HS-27A (cell line): ENCODE measurements at places on chromosomes 12 and 14.

DNA sequence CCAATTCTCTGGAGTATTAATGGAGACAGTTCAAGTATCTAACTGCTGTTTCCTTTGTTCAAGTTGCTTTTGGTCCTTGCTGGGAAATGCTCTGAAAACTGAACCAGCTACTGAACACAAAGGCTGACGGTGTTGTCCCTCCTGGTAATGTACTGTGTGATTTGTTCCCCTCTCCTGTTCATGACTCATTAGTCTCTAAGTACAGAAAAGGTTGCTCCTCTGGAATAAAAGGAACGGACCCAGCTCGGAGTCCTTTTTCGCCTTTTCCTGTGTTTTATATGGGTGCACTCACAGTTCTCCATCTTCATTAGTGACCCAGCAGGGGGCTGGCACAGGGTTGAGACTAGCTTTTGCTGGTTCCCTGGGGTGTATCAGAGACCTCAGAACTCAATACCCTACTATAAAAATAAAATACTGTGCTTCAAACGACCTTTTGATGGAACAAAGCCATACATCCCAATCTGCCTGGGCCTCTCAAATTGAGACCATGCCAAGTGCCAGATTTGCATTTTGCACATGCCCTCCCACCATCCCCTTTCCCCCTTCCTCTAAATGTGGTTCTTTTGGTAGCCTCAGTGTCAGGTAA, 269.7 kb downstream of the RAD51B start:
- no peak for DNase-seq

DNA sequence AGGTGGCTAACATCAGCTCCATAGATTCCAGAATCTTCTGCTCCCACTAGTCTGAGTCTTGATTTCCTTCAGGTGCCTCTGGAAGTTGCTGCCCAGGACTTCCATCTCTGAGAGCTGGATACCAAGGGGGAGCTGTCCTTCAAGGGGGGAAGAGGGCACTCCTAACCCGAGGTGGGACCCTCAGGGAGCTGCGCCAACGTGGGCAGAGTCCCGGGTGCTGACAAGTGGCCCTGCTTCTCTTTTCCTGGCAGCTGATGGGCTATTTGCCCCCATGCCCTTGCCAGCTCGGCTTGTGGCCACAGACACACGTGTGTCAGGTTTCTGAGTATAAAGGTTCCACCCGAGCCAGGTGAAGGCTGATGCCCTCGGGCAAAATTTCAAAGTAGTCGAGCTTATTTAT, 272.5 kb downstream of the TTC8 start:
- DNase-seq: no peak

DNA sequence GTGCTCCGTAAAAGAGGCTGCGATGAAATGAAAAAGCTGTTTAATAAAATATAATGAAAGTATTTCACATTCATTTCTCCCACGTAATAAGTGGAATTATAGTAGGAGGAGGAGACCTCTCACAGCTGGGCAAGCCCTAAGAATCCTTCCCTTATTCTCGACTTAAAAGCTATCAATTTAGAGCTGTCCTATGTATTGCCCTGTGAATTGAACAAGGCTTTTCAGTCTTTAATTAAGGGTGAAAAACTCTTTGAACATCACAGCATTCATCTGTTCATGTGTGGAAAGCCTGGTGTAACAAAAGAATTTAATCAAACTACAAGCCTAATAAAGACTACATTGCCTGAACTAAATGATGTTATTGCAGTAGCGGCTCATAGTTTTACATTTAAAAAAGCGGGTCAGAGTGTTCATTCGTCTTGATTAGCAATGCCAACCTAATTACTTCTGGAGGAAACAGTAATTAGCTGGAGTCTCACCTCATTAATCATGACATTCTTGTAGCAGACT, 142.0 kb downstream of the ETNK1 start:
- no peak for DNase-seq

- DNase-seq: no peak
Observed at GRCh38 chr14:95316821-95317220, 2.9 kb downstream of the CLMN start.

GRCh38 chr14:101132051-101132571, 228.6 kb upstream of the RTL1 start:
- DNase-seq: no peak

- no peak for DNase-seq
Observed at GRCh38 chr14:23435543-23436326, at the start of gene MYH7. TSS of gene MYH7 (minus strand) at chr14:23435660. CDS start at chr14:23433732, 1,928 bp downstream.

- DNase-seq: no peak
Observed at GRCh38 chr12:85784096-85784720, 52.0 kb downstream of the RASSF9 start.

DNA sequence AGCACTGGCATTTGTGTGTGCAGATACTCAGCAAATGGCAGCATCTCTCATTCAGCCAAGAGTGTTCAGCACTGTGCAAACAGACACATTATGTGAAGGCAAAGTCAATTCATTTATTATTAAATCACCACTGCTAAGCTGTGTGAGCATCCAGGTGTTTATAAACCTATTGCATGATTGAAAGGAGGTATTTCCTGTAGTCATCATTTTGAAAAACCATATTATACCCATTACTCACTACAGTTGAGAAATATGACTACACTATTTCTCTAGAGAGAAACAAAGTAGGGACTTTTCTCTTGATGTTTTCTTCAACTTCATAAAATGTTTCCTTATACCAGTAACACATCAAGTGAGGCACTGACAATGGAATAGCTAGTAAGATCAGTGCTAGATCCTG, 13.7 kb downstream of the SPX start:
- no peak for DNase-seq

GRCh38 chr14:96265383-96266095, 9.5 kb downstream of the BDKRB1 start:
- no peak for DNase-seq

DNA sequence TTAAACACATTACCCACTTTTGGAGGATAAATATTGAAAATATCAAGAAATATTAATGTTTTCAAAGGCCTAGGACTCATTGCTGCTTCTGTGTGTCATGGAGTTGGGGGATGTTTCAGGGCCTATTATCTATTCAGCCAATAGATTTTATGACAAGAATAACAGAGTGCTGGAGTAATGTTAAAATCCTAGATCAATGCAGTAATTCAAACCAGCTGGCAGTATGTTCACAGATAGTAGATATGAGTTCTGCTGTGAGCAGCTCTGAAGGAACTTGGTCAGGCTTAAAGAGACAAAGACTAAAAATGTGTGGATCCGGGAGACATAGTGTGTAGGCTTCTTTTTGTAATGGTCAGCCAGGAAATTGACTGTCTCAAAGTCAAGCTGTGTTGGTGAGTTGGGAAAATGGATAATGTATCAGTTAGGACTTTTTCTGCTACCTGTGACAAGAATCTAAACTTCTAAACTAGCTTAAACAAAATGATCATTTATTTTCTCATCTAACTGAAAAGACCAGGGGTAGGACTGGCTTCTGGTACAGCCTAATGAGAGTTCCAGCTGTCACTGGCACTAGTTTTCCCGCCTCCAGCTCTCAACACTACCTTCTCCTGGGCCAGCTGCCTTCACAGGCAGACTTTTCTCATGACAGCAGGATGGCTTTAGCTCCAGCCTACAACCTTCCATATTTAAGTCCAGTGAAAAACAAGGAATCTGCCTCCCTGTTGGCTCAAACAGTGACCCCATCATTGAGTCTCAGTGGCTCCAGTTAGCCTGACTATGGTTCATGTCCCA, 16.3 kb upstream of the POLR3B start:
- no peak for DNase-seq

GRCh38 chr14:31880935-31881334, 196.2 kb upstream of the ARHGAP5 start:
- peak; percentile 86 for DNase-seq

GRCh38 chr14:92384461-92385133, 61.6 kb downstream of the SLC24A4 start:
- DNase-seq: no peak

- DNase-seq: no peak
Observed at GRCh38 chr12:122979908-122980182, 636 bp upstream of the ARL6IP4 start.

GRCh38 chr14:31854508-31855075, 222.5 kb upstream of the ARHGAP5 start:
- DNase-seq: no peak

- DNase-seq: no peak
Observed at GRCh38 chr12:76706761-76707160, 57.2 kb upstream of the ZDHHC17 start.

DNA sequence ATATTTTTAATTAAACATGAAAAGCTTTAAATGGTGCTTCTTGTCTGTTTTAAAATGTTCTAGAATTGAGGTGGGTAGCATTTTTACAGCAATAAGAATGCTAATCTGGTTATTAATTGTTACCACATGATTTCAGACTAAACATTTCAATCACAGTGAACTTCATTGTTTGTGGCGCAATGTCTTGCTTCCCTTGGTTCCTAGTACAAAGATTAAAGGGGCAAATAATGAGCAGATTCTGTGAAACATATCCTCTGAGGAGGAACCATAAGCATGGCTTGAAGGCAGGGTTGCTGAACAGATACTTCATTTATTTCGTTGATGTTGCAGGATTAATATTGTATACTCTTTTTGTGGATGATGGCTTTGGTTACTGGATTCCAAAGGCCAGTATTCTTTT, 162.1 kb downstream of the FUT8 start:
- no peak for DNase-seq

DNA sequence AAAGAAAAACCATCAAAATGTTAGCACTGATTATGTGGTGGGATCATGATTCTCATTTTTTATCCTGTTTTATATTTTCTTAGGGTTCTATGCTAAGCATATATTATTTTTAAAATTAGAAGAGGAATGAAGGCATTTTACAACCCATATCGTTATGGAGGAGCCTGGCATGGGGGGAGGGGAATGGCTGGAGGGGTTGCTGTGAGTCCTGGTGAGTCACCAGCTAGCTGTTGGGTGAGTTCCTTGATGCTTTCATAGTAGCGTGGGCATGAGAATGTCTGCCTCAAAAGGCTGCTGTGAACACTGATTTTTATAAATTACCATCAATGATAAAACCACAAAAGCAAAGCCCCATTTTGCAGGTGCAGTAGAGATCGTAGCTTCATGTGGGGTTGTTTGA, 46.9 kb downstream of the C14orf132 start:
- DNase-seq: no peak

- DNase-seq: no peak
Observed at GRCh38 chr12:108214486-108214885, 85.4 kb downstream of the WSCD2 start.

GRCh38 chr14:87076146-87076545, 916.8 kb downstream of the GALC start:
- DNase-seq: no peak

DNA sequence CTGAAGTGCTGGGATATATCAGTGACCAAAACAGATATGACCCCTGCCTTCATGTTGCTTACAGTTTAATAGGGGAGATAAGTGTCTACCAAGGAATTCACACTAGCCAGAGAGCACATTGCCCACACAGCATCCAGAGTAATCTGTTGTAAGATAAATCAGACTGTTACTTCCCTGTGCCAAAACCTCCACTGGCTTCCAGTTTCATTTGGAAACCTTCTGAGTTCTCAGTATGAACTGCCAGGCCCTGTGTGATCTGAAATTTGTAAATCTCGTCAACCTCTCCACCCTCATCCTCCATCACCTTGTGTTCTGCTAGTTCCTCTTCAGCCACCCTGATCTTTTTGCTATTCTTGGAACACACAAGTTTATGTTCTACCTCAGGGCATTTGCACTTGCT, 154.7 kb downstream of the ETV6 start:
- no peak for DNase-seq

DNA sequence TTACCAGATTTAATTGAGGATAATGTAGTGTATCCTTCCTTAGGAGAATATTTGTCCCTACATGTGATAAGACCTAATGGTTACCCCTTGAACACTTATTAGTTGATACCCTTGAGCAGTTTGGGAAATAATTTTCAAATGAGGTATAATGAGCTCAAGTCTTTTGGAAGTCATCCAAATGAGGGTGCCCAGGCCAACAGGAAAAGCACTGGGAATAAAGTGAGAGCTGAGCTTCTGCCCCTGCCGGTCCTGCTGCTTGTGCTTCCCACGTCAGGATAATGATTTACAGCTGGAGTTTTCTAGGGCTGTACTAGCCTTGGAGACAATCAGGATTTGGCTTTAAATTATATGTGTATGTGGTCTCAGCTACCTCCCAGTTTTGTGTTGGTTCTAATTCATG, 178.8 kb upstream of the FRMD6 start:
- no peak for DNase-seq

GRCh38 chr14:69531135-69531534, 43.5 kb downstream of the CCDC177 start:
- DNase-seq: no peak

DNA sequence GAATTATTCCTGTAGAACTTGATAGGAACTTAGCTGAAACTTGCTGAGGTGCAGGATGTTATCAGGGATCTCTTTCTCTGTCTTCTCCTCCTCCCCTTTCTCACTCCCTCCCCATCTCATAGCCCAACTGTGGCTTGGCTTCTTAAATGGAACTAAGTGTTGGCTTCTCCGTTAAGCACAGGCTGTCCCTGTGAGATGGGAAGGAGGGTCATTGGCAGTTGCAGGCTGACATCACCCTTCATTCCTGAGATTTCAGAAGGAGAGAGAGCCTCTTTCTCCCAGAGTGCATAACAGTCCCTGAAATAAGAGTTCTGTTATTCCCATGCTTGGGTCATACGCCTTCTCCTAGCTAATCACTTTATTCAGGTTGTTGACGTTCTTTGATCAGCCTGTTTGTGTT, 162.0 kb downstream of the UNC79 start:
- no peak for DNase-seq

DNA sequence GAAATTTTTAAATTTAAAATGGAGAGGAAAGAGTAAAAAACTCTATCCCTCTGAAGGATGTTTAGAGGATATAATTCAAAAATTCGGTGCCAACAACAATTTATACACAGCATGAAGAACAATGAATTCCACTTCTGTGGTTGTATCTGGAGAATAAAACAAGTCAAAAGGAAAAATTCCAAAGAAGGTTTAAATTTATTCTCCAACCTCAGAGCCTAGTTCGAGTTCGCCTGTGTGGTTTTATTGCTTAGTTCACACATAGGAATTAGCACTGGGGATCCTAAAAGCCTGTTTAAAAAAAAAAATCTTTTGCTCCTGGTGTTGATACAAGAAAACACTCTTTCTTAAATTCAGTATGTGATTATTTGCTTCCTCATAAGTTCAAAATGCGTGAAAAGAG, 79.2 kb downstream of the LLPH start:
- no peak for DNase-seq

GRCh38 chr14:94998685-94999084, 158.6 kb downstream of the DICER1 start:
- no peak for DNase-seq

DNA sequence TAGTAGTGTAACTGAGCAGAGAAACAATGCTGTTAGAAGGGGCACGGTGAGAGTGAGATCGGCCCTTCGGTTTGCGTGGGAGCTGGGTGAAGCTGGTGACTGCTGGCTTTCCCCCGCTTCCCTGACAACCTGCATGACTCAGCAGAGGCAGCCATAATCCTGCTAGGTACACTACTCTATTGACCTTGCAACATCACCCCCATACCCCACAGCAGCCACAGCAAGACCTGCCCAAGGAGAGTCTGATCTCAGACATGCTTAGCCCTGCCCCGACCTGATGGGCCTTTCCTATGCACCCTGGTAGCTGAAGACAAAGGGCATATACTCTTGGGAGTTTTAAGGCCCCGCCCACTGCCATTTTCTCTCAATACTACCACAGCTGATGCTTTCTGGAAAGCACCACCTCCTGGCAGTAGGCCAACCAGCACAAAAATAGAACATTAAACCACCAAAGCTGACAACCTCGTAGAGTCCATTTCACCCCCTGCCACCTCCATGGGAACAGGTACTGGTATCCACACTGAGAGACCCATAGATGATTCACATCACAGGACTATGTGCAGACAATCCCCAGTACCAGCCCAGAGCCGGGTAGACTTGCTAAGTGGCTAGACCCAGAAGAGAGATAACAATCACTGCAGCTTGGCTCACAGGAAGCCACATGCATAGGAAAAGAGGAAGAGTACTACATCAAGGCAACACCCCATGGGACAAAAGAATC, 75.9 kb upstream of the RGS6 start:
- no peak for DNase-seq
